ENCODE measurements at places on chromosomes 2 and 18.

DNA sequence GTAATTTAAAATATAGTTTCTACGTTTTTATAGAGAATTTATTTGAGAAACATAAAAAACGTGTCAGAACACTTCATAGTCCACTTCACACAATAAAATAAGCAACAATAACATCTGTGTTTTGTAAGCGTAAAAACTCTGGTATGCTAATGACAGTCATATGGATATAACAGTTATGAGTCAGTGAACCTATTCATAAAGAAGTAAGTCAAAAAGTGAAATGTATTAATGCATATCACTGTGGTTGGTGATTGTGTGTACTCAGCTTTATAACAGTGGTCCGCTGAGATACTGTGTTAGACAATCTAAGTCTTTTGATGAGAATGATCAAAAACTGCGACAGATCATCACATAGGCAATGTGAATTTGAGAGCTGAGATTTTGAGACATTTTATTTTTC is 153.2 kb downstream of the WDR7 start:
- DNase-seq = no peak

- DNase-seq = peak; percentile 25
These were observed 286.9 kb downstream of the TMX3 start for GRCh38 chr18:68427951-68428401.

- no peak for DNase-seq
These were observed 37.6 kb downstream of the NXPH2 start for GRCh38 chr2:138742441-138743057.

- no peak for DNase-seq
These were observed 357.9 kb downstream of the PLCL1 start for GRCh38 chr2:198162276-198162675.

GRCh38 chr18:61651145-61651879 is 241.5 kb downstream of the RNF152 start:
- DNase-seq = no peak

- no peak for DNase-seq
These were observed 76.2 kb upstream of the ZNF532 start for GRCh38 chr18:58788470-58788869.

GRCh38 chr2:219578811-219579613 is 6.9 kb downstream of the INHA start:
- DNase-seq = no peak

GRCh38 chr2:230582851-230583283 is 129.8 kb upstream of the CAB39 start:
- DNase-seq = no peak

GRCh38 chr2:151120011-151120410 is 141.7 kb downstream of the RBM43 start:
- DNase-seq = no peak

GRCh38 chr2:10318345-10318744 is 15.6 kb downstream of the HPCAL1 start:
- DNase-seq = no peak

DNA sequence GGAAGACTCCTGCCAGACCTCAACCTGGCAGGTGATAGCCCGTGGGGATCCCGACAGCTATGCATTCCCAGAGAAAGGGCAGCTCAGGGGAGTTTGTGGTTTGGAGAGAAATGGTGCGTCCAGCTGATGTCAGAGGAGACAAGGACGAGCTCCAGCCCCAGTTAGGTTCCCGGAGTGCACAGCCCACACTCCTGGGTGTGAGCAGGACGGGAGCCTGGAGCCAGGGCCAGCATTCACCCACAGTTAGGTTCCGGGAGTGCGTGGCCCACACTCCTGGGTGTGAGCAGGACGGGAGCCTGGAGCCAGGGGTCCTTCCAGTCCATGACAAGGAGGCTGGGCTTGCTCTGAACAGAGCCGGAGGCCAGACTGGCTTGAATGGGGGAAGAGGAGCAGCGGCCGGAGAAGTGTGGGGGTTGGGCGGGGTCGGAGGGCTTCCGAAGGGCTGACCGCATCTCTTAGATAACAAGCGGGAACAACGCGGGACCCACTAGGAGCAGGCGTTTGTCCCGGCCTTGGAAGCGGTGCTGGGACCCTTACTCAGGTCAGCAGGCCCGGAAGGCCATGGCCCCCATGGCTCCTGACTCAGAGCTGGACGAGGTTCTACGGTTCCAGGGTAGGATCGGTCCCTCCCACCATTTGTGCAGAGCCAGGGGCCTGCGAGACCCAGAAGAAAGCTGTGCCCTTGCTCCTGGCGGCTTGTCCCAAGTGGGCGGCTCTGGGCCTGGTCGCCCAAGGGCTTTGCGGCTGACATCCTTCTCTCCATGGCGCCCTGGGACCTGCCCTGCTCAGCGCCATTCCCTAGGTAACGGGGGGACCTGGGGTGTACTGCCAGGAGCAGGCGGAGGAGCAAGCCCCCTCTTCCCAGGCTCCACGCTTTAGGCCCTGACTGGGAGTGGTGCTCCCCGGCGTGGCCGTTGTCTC is 185.6 kb downstream of the RTP5 start:
- DNase-seq = no peak

- DNase-seq = no peak
These were observed 2.6 kb upstream of the PTPN2 start for GRCh38 chr18:12886498-12887126.

DNA sequence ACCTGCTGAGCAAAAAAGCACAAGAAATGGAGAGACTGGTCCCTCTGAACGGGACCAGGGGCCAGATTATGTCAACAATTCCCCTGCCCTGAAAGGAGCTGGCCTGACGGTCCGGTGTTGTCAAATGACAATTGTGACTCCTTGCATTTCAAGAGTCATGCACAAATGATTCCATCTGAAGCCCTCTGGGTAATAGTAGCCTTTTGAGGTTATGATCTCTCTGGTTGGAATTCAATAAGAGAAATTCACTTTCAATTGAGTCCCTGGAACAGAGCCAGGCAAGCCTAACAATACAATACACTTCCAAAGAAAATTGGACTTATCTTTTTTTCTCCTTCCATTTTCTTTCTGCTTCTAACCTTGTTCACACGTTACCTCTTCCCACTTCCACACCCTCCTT is 116.9 kb downstream of the C1D start:
- DNase-seq = no peak

DNA sequence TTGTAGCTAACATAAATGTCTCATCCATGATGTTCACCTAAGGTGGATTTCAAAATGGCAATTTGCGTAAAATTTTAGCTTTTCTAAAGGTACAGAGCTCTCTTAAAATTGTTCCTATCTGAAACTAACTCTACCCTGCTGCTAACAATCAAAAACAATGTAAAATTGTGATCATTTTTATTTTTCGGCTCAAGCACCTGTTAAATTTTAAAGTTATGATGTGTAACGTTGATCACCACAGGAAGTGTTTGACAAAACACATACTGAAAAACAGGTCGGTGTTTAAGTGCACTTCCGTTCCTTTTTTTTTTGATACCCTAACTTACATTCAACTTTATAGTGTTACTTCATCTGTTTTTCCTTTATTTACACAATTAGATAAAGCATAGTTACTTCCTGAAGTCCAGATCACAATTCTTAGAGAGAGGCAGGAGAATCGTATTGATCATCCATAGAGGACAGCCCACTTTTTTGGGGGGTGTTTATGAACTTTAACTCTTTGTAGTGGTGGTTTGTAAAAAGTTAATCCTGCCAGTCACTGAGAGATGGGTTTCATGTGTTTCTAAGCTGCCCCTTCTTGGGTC is 6.0 kb upstream of the NCK2 start:
- no peak for DNase-seq

DNA sequence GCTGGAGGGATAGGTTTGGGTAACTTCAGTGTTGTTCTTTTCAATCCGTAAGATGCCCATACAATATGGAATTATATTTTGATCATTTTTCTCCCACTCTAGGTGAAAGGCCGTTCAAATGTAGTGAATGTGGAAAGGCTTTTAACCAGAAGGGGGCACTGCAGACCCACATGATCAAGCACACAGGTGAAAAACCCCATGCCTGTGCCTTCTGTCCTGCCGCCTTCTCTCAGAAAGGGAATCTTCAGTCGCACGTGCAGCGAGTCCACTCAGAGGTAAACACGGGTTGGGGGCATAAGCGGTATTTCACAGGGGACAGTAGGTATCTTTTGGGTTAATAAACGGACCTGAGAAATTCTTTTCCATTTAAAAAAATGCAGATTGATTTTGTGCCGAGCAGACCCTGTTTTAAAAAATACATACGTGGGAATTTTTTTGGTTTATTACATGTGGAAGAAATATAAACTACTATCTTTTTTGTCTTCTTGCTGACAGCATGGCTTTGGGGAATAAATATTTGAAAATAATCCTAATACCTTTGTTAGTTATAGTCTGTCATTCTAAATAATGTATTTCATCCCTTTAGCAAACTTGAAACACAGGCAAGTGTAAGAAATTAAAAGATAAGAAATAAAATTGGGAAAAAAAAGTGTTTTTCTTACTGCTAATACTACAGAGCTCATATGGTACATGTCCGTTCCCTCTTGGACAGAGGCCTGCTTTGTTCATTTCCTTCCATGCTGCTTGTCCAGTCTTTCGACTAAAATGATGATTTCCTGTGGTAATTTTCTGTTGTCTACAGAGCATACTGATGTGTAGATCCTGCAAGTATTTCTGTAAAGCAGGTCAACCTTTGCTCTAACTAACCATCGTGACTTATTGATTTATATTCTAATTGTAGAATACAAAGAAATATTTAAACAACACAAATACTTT is 53.3 kb downstream of the ZNF236 start:
- peak; percentile 18 for DNase-seq

DNA sequence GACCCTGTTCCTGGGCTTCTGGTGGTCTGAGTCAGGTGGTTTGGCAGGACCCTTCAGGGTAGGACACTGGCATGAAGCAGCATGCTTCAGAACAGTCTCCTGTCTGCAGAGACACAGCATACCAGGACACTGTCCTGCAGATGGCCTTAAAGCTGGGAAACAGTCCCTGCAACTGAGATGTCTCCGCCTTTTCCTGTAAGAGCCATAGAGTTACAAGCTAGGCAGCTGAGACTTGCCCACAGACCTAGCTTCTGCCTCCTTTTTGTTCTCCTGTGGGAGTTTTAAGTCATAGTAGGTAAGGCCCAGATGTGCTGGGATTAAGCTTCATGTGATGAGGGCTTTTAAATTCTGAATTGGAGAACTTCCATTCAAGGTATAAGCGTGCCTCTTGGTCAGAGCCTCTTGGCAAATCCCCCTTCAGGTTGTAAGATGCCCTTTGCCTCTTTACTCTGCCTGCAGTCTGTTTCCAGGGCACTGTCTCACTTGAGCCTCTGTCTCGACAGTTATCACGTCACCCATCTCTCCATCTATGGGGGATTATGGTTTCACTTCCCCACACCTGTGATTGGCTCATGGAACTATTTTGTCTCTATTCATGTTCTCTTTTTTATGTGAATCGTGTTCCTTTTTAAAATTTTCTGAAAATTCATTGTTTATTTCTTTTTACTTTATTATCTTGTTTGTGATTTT is 51.8 kb downstream of the COA5 start:
- DNase-seq = no peak

- no peak for DNase-seq
These were observed 196.4 kb upstream of the NABP1 start for GRCh38 chr2:191481305-191482070.

DNA sequence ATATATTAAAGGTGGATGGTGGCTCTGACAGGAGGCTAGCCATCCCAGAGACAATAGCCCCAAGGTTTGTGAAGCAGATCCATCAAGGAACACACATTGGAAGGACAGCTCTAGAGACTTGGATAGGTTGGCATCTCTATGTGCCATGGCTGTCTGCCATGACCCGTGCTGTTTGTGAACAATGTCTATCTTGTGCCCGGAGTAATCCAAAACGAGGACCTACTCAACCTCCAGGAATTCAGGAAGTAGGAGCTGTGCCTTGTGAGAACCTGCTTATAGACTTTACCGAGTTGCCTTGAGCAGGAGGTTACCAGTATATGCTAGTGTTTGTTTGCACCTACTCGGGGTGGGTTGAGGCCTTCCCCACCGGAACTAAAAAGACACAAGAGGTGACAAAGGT is 43.1 kb upstream of the SELENOI start:
- no peak for DNase-seq

DNA sequence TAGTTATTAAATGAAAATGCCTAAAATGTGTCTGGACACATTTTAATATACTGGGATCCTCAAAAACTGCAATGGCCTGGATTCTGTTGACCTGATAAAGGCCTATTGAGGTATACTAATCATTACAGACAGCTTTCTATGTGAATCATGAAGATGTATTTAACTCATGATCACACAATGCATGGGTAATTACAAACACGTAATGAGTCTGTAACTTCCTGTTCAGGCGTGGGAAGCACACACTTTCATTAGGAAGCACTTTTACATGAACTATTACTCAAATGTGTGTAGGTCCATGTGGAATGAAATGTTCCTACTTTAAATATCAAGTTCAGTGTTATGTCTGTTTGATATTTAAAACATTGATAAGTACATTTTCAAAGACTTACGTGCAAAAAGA is 108.7 kb downstream of the NCKAP5 start:
- DNase-seq = no peak

DNA sequence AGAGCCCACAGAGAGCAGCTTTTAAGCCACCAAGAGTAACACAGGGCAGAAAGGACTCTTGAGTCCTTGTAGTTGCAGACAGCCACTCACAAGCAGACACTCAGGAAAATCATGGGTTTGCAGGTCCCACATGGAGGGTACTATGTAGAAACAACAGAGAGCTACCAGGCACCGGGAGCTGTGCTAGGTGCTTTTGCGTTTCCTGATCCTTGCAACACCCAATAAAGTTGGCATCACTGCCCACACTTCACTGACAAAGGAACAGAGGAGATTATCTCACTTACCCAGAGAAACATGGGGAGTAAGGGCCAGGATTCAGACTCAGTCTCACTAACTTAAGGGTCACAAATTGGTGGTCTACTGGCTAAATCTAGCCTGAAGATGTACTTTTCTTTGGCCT is 32.5 kb upstream of the BZW1 start:
- DNase-seq = no peak

DNA sequence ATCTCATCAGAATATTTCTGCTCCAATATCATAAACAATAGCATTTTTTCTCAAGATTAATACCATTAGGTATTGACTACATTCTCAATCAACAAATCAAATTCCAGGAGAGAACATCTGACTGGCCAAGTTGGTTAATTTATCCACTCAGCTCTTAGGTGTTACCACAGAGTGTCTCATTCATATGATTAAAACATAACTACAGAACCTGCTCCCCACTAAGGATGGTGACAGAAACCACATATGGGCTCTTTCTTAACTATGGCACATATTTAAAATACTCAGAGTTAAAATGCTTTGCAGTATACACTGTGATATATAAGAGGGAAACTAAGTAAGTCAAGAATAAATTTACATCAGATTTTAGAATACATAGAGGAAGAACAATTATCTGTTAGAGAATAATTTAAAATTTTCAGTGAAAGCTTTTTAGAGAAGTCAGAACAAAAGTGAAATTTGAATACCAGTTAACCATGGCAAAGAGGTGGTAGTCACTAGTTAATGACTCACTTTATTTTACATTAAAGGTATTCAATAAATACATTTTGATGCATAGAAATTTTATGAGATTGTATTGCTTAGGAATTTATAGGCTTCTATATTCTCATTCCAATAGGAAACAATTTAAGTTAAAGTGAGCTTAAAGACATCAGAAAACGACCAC is 1120.8 kb upstream of the TMEFF2 start:
- DNase-seq = no peak

DNA sequence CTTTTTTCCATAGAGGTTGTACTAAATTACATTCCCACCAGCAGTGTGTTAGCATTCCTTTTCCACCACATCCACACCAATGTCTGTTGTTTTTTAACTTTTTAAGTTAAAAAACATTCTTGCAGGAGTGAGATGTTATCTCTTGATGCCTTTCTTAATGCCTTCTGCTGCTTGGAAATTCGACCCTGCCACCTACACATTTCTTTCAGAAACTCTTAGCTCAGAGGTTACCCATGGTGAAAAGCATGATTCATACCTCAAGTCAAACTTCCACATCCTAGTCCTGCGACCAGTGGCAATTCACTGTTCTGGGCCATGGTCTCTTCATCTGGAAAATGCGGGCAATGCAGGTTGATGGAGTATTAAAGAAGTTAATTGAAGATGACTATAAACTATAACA is 12.7 kb upstream of the HNMT start:
- DNase-seq = no peak

Data from glomerular endothelial cell (primary cell).